ENCODE measurements at places on chromosomes 6 and 20.

DNA sequence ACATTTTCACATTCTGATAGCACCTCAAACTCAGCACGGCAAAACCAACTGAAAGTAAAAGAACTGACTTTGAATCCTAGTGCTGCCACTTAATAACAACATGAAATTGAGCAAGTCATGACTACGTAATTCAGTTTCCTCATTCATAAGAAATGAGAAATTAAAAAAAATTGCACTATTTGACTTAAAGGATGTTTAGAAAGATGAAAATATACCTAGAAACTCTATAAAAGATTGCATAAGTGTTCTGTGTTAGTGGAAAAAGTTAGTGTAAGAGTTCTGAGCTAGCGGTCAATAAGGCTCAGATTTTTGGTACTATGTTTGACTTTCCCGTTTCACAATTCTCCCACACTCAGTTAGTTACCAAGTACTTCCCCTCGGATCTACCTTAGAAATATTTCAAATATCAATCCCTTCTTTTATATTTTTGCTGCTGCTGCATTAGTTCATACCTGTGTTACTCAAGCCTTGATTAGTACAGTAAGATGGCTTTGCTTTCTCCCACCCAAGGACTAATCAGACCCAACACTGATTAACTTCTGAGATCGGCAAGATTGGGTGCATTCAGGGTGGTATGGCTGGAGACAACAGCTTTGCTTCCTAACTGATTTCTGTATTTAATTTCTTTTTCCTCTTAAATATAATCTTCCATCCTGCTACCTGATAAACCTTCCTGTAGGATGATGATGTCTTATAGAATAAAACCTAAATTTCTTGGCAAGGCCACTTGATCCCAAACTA is 25.9 kb downstream of the ECHDC1 start:
- no peak for DNase-seq

DNA sequence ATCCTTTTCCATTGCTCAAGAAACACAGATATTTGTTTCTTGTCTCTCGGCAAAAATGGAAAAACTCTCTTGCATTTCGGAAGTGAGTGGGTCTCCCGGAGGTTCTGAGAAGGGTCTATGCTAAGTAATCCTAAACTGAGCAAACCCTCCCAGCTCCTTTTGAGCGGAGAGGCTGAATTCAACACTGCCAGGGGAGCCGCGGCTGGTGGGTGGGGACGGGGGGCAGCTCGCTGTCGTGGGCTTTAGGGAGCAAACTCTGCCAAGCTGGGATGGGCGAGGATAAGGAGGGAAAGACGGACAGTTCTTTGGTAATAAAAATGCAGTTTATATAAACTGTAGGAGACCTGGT is 211.4 kb downstream of the FOXC1 start:
- DNase-seq: no peak

DNA sequence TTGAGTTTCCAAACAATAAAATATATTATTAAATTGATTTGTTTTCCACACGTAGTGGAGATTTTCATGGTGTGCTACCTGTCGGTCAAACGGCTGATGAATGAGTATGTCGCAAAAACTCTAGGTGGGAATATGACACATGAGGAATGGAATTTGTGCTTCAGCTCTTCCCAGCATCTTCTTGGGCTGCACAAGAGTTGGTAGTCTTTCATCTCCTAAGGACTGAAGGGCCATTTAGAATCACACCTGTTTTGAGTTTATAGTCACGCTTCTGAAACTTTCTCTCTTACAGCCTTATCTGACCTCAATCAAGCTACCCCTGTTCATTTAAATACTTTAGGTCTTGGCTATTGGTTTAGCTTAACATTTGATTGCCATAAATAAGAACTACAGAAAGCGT is 157.7 kb upstream of the AKAP12 start:
- DNase-seq: no peak

GRCh38 chr20:35726842-35727711 is 15.0 kb downstream of the RBM39 start:
- DNase-seq: no peak

- DNase-seq: no peak
These were observed 67.6 kb upstream of the CNKSR3 start for GRCh38 chr6:154578004-154578559.

- DNase-seq: no peak
These were observed 84.6 kb downstream of the PDE7B start for GRCh38 chr6:135935941-135936601.

GRCh38 chr20:57460781-57461465 is 64.0 kb downstream of the CTCFL start:
- DNase-seq: no peak

DNA sequence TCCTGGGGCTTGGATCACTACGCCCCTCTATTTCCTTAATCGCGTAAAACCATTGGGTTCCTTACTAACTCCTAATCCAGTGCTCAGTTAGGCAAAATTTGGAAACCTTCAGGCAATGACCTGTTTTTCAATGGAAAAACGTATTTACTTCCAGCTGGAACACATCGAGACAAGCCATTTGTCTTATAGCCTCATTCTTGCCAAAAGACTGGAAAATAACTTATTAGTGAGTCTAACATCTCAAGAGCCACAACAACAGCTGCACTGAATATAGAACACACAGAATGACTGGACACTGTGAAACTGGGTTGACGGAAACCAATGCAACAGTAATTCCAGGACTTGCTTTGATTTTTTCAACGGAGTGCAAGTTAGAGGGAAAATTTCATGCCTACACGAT is 125.2 kb upstream of the MAP3K7 start:
- DNase-seq: no peak

GRCh38 chr6:157952861-157953351 is 28.8 kb upstream of the SYNJ2 start:
- DNase-seq: no peak

DNA sequence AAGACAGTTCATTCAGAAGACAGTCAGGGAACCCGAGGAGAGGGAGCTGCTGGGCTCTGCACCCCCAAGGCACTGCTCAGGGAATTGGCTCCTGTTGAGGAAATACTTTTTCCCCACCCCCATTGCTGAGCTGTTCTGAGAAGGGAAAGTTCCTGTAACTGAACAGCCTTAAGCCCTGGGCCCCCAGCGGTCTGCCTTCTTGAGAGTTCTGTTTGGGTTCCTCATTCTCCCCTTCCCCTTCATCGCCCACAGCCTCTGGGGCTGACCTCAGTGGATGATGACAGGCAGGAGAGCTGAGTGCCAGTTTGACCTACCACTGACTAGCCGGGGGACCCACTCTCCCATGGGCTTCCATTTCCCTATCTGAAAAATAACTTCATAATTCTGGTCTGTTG is 10.7 kb downstream of the HCK start:
- DNase-seq: no peak

DNA sequence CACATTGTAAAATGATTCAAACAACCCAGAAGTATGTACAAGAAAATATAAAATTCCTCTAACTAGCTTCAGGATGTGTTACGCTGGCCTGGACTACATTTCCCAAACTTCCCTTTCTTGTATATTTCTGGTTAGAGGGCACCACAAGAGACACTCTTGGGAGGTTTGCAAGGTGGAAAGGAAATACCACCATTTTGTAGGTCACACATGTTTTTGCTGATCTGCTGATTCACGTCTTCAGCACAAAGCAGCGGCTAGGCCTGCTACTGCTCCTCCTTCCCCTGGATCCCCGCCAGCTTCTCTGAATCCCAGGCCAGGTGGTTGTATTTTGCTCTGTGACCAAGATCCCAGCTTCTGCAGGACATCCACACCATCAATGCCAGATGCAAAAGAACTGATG is 104.2 kb downstream of the AGPAT4 start:
- DNase-seq: no peak

- no peak for DNase-seq
These were observed 60.8 kb downstream of the SYNDIG1 start for GRCh38 chr20:24530131-24530680.

DNA sequence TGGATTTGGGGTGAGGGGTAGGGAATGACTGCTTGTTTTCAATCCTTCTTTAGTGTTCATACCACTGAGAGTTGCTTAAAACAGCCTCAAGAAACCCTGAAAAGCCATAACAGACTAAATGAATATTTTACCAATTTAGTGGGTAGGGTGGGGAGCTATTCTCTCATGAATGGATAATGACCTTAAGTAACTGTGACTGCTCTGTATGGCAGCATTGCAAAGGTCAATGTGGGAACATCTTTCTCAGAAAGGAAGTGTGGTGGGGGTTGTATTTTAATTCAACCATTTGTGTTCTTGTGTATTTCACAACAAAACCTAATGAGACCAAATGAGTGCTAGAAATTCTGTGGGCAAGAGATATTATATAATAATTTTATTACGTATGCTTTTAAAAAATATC is 55.7 kb downstream of the PHACTR2 start:
- no peak for DNase-seq

GRCh38 chr6:129846761-129847160 is 14.4 kb downstream of the TMEM244 start:
- no peak for DNase-seq

DNA sequence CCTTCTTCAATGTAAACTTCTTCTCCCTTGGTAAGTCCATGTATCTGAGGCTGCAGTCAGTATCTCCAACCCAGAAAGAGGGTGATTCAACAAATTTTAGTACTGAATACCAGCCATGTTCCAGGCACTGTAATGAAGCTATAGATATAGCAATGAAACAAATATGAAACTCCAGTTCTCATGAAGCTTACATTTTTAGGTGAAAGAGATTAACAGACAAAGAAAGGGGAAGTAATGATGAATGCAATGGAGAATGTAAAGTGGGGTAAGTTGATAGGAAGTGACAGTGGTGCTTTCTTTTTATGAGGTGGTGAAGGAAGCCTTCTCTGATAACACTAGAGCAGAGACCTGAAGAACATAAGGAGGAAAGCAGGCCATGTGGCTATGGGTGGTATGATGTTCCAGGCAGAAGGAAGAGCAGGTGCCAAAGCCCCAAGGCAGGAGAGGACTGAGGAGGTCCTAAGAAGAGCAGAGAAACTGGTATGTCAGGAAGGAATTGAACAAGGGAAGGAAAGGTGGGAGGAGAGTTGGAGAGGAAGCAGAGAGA is 143.6 kb downstream of the TFAP2B start:
- DNase-seq: no peak

GRCh38 chr6:168927026-168927425 is 326.6 kb downstream of the THBS2 start:
- DNase-seq: no peak

DNA sequence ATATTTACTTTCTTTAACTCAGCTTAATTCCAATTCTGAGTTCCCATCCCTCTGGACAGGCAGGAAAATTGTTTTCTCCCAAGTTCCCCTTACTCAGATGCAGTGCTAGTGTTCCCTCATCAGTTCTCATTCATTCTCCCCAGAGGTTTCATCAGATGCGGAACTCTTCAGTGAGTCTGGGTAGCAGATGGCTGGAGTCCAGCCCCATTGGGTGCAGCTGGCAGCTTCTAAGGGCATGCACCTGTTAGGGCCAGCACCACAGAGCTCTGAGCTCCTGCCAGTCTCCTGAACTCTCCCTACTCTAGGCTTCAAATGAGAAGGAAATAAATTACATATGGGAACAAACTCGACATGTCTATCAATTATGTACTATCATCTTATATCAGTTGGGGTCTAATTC is 76.6 kb downstream of the SOD2 start:
- DNase-seq: no peak
